ENCODE measurements at places on chromosomes 16 and 17.

DNA sequence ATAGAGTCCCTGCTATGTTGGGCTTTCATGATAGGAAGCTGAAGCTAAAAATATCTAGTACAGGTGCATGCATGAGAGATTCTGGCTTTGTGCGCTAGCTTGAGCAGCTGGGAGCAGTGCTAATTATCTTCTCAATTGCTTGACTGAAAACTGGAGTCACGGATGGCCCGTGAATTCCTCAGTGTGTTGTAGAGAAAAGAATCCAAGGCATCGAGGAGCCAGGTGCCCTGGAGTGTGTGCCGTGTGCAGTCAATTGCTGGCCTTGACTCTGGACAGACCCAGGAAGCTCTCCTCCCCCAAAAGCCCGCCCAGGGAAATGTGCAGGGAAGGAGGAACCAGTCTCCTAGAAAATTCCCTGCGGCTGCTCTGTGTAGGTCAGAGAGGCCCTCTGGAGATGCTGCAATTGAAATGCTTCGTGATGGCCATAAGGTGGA, 14.2 kb downstream of the LGALS3BP start:
- no peak for DNase-seq

- no peak for DNase-seq
These were observed 124.0 kb downstream of the GP2 start for GRCh38 chr16:20203272-20203671.

DNA sequence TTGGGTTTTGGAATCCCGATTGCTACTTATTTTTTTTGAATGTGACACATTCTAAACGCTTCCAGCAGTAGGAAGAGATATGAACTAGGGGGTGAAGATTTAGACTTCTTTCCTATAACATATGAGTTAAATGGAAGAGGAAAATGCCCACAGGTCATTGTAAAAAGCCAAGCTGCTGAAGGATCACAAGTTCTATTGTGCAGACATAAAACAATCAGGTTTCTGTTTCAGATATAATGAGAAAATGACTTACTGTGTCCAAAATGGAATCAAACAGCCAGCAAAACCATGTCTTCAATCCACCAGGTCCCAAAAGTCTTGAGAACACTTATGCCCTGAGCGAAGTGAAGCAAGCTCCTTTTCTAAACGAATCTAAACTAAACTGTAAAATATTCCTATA, 157.0 kb upstream of the SOX9 start:
- DNase-seq, result no peak

- DNase-seq, result no peak
These were observed 12.7 kb downstream of the CYGB start for GRCh38 chr17:76524598-76525512.

GRCh38 chr17:30380643-30381339, 2.1 kb downstream of the CPD start:
- no peak for DNase-seq

DNA sequence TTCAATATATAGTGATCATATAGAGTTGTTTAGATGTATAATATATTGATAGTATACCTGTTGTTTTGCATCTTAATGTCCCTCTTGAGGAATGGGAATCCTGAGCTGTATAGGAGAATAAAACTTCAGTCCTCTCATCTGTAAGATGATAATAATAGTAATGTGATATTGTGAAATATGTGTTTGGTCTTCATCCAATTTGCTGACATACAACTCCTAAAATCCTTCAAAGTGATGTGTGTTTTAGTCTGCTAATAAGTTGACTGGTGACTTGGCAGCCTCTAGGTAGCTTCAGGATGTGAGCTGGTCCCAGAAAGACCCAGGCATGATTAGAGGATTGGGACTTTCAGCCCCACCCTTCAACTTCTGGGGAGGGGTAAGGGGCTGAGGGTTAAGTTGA, 22.8 kb upstream of the NFAT5 start:
- DNase-seq, result peak; percentile 40

DNA sequence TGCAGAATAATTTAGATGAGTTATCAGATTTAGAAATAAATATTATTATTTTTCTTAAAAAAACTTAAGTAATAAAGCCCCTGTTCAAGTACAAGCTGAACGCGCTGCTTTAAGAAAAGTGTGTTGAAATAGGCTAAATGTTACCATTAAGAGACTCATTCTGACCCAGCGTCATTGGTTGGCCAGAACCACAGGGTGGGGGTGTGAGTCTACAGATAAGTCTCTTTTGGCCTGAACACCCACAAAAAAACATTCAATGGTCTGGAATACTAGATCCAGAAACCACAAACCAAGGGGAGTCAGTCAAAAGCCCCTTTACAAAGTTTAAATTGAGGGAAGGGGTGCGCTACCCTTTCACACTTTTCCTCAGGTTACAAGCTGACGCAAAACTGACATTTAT, 776.1 kb downstream of the KCNJ2 start:
- DNase-seq, result peak; percentile 1

DNA sequence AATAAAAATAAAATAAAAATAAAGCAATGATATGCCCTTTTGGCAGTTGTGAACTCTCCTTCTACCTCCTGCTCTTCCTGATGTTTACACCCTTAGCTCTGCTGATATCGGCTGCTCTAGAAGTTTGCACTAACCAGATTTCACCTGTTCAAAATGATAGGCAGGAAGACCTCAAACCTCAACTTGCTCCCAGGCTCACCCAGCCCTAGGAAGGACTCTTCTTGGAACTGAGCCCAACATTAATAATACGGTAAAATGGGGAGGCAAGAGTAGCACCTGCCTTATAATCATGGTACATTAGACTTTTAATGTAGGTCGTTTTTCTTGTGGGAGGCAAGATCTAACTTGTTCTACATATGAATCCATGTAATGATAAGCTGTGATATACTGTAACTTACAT, 61.2 kb upstream of the MED13 start:
- DNase-seq, result no peak

All from fibroblast of skin of abdomen (primary cell).